CD4-positive, alpha-beta T cell treated with Interleukin-10 for 1 hour (primary cell): ENCODE measurements at places on chromosomes 5 and 9.

GRCh38 chr9:98807070-98807813 is at the start of gene GALNT12:
Gene GALNT12, plus strand, starts transcription at chr9:98807670. Its CDS starts 29 bp downstream, at chr9:98807699.
- DNase-seq = peak; percentile 54

DNA sequence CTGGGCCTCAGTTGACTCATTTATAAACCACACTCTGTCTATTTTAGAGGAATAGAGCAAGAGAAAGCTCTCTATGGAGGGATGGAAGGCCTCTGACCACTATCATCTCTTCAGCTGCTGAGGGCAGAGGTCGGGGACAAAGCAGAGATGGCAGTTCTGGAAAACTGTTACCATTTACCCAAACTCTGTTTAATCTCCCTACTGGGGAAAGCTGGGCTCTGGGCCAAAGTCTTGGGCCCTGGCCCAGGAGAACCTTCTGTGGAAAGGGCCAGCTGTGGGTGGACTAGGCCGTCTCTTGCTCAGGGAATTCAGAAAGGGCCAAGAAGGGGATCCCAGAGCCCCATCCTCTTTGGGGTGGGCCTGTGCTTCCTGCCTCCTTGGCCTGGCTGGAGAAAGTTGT is 100.0 kb downstream of the PSD2 start:
- no peak for DNase-seq

DNA sequence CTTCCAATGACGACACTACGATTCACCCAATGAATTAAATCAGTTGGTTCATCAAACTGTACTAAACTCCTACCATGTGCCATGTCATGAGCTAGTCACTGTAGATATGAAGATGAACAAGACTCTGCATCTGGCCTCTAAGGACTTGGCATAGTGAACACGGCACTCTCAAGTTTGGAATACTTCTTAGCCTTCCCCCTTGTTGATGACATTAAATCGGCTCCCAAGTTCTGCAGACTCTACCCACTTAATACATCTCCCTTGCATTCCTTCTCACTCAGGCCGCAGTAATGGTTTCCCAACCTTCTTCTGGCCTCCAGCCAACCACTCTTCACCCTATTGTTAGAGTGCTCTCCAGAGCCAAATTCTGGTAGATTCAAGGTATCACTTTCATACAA is 184.7 kb downstream of the MAPKAP1 start:
- no peak for DNase-seq

DNA sequence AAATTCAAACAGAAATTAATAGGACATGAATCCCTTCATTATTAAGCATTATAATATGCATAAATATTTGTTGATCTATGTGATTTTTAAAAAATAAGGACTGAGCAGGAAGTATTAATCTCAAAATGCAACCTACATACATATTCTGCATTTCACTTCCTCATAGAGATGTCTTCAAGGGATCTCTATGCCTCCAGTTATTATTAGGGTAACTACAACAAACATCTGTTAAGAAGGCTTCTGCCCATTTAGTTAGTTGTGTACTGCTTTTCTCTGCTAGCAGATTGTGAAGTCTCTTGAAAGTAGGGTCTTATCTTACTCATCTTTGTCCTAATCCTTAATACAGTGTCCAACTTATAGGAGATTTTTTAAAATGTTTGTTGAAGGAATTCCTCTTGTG is 414.1 kb downstream of the ACTL7B start:
- DNase-seq = no peak

DNA sequence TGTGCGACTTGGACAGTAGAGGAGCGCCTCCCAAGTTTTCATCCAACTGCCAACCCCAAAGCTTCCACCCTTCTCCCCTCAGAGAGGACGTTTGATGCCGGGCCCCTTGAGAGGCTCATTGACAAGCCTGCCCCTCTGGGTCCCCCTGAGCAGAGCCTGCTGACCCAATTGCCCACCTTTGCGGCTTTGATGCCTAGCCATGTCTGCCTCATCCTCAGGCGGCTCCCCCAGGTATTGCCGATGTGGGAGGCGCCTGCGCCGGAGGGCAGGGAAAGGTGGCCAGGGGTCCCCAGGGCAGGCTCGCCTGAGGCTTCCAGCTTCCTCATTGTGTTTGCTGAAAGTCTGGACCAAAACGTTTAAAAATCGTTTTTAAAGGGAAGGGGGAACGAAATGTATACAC is 1.4 kb downstream of the ODF2 start:
- DNase-seq = no peak

DNA sequence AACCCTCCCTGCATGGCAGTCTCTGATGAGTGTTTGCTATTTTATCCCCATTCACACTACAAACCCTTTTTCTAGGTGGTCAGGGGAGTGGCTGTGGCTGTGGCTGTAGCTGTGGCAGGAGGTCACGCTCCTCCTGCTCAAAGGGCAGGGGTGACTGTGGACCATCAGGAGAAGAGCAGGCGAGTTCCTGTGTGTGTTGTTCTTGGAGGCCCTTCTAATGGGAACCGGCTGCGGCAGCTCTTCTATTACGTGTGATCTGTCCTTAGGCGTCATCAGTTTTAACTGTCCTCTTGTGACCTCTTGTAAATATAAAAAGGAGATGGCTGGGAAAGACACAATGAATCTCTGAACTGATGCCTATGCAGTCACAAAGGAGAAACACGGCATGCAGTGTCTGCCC is 65.1 kb downstream of the ANKH start:
- no peak for DNase-seq
